Caki2 (cell line): ENCODE measurements at places on chromosomes 1 and 21.

GRCh38 chr1:47709872-47710231, 272.0 kb downstream of the FOXD2 start:
- DNase-seq, result no peak

- no peak for DNase-seq
Observed at GRCh38 chr1:52506349-52506748, 46.5 kb downstream of the TUT4 start.

DNA sequence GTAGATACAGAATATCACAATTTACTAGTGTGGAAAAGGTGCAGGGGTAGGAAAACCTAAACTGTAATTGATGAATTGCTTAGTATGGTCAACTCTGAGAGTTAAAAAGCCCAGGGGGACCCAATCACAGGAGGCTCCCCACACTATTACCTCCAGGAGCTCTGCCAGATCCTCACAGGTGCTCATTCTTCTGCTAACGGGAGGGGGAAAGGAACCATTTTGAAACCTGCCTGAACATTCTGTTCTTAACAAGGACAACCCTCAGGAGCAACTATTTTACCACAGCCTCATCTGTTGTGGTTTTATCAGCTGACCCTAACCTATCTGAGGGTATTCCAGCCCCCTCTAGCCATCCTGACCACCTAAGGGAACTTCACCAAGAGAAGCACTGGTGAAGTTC, 19.1 kb downstream of the PDIK1L start:
- no peak for DNase-seq

DNA sequence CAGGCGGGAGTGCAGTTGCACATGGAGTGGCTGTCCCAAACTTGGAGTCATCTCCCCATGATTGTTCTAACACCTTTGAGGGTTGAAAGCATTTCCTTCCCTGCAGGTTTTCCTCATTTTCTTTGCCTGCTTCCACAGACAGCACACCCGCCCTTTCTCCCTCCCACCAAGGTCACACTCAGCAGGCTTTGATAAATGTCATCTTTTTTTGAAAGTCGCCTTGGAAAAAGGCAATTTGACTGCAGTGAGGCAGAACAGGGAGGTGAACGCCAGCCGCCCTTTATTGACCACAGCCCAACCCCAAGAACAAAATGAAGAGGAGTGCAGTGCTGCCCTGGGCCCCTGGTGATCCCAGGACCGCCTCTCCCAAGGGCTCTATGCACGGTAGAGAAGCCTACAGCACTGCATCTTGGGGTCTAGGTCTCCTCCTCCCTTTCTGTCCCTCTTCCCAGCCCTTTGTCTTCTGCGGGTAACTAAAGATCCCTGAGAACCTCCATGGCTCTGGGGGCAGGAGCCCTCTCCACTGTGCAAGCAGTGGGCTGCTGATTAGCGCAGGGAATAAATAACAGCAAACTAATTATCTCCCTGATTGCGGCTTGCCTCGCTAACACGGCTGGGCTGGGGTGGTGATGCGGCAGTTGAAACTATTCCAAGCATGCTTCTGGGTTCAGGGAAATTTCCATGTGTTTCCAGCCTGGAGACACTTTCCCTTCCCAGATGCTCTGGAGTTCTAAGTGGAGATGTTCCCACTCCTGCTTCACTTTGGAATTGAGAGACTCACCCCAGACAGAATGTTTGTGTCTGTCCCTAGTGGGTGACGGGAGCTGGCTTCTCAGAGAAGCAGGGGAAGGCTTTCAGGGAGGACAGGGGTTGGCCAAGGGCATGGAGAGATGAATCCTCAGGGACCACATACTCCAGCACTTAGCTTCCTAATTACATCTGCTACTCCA, 11.8 kb upstream of the AMIGO1 start:
- DNase-seq, result no peak

DNA sequence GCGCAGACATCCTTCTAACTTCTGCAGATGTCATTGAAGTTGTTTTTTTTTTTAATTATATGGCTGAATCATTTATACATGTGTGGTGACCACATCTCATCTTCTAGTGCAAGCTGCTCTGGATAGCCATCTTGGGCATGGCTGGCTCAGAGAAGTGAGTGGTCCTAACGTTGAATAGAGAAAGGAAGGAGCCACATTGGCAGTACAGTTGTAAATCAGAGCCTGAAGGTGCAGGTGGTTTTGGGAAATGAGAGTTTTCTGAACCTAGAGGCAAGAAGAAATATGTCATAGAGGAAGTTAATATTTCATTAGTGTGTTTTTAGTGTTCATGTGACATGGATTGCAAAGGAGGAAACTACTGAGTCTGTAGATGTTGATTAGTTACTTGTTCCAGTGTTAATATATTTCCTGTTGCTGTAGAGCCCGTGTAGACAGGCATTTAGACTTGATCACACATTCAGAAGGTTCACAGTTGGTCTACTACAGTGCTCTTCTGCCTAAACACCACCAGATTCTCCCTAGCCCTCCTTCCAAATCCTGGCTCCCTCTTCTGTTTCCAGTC, 163.7 kb downstream of the ROR1 start:
- no peak for DNase-seq

GRCh38 chr21:32426592-32427051, 14.1 kb downstream of the EVA1C start:
- DNase-seq, result no peak

DNA sequence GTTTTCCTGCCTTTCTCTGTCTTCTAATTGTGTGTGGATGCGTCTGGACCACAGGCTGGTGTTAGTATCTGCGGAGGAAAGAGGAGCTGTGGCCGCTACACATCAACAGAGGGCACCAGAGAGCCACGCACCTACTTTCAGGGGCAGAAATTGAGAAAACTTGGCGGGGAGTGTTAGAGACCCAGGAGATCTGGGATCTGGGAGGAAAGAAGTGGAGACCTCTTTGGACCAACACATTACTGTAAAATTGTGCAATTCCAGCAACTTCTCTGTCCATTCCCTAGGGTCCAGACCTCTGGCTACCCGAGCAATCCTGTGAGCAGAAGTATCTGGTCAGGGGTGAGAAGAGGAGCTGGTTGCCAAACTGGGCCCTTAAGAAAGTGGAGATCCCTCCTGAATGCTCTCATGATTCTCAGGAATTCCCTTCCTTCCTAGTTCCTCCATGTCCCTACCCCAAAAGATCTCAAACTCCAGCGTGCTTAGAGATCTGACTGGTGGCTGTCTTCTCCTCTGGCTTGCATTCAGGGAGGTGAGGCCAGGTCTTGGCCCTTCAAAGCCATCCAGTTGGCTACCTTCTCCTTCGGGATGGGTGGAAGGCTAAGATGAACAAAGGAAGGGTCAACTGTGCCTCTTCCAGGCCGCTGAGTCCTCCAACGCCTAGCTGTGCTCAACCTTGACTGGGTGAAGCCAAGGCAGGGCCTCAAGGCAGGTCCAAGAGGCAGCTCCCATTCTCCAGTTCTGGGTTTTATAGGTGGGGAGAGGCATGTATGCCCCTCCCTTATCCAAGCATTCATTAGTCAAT, 1.2 kb upstream of the KIRREL1 start:
- DNase-seq, result peak; percentile 74

GRCh38 chr21:17612023-17612564, 607 bp downstream of the BTG3 start:
- no peak for DNase-seq

DNA sequence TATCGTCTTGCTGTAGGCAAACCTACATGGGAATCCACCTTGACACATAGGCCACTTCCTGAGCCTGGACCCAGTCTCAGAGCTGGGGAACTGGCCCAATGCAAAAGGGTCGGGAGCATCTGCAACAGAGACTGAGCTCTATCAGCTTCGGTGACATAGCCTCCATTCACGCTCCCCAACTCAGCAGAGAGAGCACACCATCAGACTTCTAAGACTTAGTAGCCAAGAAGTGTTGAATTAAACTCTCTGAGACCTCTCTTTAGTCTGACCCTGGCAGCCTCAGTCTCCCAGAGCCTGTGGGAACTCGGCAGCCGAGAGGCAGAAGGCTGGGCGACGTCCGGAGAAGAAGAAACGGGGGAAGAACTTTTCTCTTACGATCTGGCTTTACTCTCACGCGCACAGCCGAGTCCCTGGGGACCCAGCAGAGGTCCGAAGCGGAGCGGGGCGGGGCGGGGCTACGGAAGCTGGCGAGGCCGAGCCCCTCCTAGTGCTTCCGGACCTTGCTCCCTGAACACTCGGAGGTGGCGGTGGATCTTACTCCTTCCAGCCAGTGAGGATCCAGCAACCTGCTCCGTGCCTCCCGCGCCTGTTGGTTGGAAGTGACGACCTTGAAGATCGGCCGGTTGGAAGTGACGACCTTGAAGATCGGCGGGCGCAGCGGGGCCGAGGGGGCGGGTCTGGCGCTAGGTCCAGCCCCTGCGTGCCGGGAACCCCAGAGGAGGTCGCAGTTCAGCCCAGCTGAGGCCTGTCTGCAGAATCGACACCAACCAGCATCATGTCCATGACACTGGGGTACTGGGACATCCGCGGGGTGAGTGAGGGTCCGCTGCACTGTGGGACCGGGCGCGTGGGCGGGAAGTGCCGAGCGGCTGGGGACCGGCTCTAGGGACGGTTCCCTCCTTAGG, at the start of gene GSTM4:
Gene GSTM4 (plus strand): TSS at position 485 of the 905 bp plus-strand sequence. CDS start 291 bp downstream, at position 776.
- DNase-seq, result peak; percentile 68

GRCh38 chr1:220483700-220484099, 44.2 kb upstream of the MARK1 start:
- DNase-seq, result no peak

DNA sequence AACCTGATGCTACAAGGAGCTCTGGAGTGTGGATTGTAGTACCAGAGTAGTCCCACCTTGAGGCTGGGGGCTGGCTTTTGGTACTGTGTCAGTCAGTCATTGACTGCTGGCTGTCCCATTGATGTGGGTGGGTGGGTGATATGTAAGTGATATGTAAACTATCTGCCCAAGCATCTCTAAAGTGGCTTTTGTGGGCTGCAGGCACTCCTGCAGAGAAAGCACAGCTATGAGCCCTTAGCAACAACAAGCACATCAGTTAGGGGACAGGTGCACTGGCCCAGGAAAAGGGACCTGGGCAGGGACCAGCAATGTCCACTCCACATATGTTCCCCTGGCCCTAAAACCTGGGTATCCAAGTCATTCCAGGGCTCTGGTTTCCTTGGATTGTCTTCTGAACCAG, 109.9 kb downstream of the TAS1R2 start:
- no peak for DNase-seq

- DNase-seq, result no peak
Observed at GRCh38 chr1:222181191-222181590, 366.7 kb downstream of the HHIPL2 start.

DNA sequence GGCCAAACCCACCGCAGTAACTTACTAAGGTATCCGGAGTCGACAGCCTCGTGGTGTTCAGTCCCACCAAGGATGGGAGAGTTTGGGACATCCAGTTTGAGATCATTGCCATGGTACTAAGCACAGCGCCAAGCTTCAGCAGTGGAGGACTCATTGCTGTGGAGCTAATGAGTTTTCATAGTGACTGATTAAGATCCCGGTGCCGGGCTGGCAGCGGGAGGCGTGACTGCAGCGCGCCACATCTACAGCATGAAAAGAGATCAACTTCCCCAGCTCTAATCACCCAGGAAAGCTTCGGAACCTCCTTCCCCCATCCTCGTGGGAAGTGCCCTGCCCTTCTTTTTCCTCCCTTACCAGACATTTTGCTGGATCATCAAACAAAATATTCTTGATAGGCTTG, 149.9 kb downstream of the OLFM3 start:
- no peak for DNase-seq

DNA sequence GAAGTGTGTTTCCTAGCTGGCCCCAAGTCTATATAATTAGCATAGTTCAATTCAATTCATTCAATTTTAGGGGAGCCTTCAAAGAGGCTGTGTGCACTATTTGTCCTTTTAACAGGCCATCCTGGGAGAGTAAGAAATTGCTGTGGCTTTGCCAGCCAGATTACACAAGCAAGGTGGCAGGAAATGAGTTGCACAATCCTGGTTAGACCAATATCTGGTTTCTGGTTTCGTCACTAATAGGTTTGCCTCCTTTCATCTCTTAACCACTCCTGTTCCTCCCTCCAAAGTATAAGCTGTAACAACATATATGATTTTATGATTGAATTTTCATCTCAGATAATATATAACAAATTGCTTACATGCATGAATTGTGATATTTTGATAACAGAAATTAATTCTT, 84.1 kb upstream of the NEGR1 start:
- no peak for DNase-seq

DNA sequence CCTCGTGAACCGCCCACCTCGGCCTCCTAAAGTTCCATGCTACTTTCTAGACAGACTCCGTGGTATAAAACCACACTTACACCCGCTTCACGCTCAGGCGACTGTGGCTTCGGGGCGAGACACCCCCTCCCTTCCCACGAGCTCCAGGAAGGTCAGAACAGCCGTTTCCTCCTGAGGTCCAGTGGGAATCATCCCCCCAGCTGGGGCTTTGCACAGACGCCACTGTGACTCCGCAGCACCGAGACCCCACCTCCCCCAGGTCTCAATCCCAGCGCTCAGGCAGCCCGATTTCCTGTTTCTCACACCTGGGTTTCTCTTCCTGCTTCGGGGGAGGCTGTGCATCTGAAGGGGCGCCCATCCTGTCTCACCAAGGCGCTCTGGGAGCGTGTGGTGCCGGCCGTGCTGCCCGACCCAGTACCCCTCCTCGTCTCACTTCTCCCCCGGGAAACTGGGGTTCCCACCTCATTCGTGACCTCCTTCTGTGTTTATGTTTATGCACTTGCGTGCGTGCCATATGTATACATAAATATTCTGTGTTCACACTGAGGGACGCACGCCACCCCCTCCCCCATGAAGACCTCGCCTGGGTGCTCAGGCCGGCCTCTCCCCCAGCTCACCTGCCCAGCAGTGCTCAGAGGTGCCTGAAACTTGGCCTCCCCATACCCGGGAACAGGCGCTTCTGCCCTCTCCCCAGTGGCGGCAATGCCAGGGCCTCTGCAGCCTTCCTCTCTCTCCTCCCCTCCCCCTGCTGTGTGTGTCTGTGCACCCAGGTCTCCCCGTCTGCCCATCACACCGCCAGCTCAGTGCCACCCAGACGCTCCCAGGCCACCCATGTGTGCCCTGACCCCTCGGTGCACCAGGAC, 14.6 kb downstream of the SLC35E2B start:
- DNase-seq, result no peak

DNA sequence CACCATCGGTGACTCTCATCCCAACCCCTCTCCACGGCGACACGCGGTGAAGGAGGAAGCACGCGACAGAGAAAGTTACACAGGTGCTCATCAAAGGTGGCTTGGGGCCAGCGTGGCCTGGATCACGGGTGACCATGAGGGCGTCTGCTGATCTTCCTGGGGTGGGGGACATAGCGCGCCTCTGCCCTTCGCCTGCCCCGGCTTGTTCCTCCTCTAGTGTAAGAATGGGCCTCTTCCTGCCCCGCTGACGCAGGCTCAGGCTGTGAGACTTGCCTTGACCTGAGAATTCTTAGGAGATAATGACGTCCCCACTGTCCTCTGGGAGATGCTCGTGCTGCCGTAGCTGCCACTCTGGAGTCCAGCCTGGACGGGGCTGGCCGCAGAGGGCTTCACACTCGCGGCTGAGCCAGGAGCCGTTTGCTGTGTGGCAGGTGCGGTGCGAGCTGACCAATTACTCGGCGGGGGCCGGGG, 39.0 kb upstream of the TMEM52 start:
- DNase-seq, result no peak

GRCh38 chr1:29838738-29839320, 602.5 kb downstream of the PTPRU start:
- no peak for DNase-seq

- no peak for DNase-seq
Observed at GRCh38 chr1:161949548-161949947, 74.1 kb downstream of the OLFML2B start.
